ENCODE measurements at places on chromosomes 4 and X.

GRCh38 chr4:182583703-182584415 lies 333.3 kb downstream of the DCTD start:
- no peak for DNase-seq

GRCh38 chrX:151458824-151459223 lies 61.8 kb downstream of the VMA21 start:
- DNase-seq = no peak

- DNase-seq = no peak
Observed at GRCh38 chrX:68912113-68912512, 83.3 kb downstream of the EFNB1 start.

- DNase-seq = no peak
Observed at GRCh38 chr4:69058410-69059059, 37.7 kb upstream of the UGT2B7 start.

DNA sequence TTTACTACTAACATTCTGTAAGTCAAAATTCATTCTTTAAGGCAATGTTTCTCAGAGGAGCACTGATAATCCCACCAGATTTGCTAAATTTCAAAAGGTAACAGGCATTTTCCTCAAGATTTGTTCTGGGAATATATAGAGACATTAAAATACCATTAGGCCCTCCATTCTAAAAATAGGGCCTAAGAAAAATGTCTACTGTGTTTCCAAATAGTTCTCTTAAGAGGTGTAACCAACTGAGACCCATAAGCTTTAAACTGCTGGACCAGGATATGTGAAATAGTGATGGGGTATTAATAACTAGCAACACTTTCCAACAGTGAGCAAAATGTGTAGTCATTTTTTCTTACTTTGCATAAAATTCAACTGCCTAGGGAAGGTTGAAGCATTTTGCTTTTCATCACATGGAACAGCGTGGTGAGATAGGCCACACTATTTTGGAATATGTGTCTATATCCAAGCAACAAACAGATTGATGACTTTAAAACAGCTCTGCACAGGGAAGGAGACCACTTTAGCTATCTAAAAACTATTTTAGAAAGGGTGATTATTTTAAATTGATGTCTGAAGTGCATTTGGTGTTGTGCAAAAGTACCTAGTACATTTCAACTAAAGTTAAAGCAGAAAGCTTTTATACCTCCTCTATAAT lies 89.9 kb downstream of the CORIN start:
- DNase-seq = no peak

DNA sequence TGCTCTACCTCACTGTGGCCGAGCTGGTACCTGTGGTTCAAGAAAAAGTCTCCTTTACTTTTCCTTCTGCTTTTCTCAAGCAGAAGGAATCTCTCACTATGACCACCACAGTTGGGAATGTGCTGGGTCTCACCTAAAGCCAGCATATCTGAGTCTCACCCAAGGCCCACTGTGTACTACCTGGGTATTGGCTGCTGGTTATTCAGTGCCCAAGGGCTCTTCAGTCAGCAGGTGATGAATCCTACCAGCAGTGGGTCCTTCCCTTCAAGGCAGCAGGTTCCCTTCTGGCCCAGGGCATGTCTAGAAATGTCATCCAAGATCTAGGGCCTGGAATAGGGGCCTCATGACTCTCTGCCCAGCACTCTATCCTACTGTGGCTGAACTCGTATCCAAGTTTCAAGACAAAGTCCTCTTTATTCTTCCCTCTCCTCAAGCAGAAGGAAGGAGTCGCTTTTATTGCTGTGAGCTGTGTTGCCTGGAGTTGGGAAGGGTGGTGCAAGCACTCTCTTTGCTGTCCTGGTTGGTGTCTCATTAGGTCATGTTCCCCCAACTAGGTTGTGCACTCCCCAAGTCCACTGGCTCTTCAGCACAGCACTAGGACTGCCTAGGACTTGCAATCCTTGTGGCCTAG lies 6.1 kb downstream of the CXCL10 start:
- no peak for DNase-seq

Data from esophagus squamous epithelium (tissue), 5 donors.